ENCODE measurements at places on chromosomes 13 and 19.

DNA sequence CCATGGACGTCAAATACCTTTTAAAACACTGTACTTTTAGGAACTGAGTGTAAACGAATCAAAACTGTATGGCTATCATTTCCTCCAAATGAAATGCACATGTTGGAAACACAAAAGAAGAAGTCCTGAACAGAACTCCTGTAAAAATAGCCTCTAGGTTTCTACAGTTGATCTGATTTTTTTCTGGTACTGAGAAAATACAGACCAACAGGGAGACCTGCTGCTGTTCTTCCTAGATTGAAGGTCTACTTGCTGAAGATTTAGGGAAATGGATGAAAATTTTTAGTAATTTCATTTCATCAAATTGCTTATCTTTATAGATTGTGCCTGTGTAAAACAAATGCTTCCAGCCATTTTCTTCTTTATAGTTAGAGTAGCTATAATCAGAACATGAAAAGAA lies 520.4 kb downstream of the SLITRK6 start:
- no peak for DNase-seq

DNA sequence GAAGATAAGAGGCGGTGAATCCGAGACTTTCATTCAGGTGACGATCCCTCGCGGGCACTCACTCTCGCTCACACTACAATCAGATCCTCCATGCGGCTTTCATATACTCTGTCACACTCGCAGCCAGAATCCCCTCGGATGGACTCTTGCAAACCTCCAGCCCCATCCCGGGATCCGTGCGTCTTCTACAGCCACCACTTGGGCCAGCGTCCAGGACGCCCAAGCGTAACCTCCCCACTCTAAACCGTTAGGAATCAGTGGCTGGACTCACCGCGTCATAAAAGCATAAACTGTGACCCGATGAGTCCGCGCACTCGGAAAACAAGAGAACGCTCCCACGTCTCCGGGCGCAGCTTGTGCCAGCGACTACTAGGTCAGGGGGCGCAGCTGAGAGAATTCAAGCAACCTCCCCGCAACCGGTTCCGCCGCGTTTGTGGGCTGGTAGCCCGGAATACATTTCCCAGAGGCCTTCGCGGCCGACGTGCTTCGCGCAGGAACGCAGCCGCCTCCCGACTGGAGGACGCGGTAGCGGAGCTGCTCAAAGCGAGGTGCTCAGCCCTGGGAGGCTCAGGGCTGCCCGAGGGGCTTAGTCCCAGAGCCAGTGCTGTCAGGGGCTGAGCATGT lies 27.6 kb downstream of the ZNF607 start:
- peak; percentile 79 for DNase-seq

DNA sequence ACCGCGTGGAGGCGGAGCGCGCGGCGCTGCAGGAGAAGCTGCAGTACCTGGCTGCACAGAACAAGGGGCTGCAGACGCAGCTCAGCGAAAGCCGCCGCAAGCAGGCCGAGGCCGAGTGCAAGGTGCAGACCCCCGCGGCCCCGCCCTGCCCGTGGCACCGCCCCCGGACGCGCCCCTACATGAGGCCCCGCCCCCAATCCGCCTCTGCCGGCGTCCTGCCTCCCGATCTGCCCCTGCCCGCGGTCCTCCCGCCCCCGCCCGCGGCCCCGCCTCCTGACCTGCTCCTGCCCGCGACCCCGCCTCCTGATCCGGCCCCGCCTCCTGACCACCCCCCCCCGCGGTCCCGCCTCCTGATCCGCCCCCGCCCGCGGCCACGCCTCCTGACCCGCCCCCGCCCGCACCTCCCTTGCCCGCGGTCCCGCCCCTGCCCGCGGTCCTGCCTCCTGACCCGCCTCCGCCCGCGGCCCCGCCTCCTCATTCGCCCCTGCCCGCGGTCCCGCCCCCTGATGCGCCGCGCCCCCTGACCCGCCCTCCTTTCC lies 11.7 kb downstream of the PRR36 start:
- DNase-seq = peak; percentile 68

DNA sequence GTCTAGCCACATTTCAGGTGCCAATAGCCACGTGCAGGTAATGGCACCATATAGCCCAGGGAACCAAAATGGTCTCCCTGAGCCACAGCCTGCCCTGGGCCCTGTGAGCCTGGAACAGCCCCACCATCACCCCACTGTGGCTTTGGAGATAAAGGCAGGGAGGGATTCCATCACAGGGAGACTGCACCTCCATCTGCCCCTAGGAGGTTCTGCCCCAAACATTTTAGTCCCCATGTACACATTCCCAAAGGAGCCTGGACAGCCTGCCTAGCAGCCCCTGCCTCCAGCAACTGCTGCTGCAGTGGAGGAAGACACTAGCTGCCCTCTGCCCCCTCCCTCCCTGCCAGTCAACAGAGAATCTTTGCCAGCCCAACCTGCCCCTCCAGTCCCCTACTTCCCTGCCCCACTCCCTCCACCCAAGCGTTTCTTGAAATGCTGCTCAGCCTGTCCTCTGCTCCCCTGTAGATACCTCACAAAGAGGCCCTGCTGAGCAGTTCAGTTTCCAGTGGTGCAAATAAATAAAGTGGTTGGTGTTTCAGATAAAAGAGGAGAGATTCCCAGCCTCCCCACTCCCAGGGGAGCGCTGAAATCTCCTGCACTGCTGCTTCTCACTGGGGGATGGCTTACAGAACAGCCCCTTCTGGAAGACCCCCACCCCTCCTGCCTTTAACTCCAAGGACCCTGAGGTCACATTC lies 921.8 kb downstream of the UQCRFS1 start:
- DNase-seq = no peak
